ENCODE measurements at places on chromosomes 12 and 14.

DNA sequence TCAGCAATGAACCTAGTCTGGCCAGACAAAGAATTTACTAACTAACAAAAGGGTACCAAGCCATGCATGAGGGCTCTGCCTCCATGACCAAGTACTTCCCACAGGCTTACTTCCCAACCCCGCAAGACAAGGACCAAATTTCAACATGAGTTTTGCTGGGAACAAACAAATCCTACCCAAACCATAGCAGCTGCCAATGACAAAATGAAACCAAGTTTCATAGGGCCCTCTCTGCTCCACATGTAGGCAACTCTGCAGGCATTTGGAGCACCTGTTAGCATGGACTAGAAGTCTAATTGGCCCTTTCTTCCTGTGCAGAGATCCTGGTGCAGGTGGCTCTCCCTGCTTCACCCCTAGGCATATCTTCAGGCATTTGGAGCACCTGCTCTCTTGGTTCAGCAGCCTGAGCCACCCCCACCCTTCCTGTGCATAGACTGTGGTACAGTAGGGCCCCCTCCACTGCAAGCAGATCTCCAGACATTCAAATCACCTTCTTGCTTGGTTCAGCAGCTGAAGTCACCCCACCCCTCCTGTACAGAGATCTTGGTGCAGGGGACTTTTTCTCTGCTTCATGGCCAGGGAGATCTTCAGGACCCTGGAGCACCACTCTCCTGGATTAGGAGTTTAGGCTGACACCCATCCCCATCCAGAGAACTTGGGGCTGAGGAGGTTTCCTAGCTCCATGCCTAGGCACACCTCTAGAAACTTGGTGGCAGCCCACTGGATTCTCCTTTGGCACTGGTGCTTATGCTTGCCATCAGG lies 308.7 kb downstream of the RPAP3 start:
- no peak for DNase-seq

- DNase-seq = no peak
These were observed 29.5 kb upstream of the OSBPL8 start for GRCh38 chr12:76588881-76589565.

- DNase-seq = no peak
These were observed 452.8 kb downstream of the AACS start for GRCh38 chr12:125518074-125518473.

GRCh38 chr12:55899082-55899481 lies 28.6 kb downstream of the PYM1 start:
- DNase-seq = no peak

DNA sequence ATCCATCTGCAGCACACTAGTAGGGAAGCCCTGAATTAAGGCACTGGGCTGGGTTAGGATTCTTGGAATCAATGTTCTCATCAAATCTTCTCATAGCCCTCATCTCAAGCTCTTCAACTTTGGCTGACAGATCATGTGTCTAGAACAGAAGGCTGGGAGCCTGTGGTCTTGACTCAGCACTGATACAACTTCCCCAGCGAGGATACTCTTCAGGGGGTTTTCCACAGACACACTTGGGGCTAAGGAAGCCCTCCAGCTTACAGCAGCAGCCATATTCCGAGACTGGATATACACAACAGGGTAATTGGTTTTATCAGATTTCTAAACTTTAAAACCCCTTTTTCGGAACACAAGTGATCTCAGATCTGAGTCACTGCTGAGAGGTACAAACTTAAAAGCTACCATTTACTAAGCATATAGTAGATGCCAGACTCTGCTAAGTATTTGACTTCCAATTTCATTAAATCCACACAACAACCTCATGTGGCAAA lies 3.5 kb downstream of the FMNL3 start:
- DNase-seq = peak; percentile 34

- no peak for DNase-seq
These were observed 88.4 kb downstream of the BCAT1 start for GRCh38 chr12:24860546-24860945.

DNA sequence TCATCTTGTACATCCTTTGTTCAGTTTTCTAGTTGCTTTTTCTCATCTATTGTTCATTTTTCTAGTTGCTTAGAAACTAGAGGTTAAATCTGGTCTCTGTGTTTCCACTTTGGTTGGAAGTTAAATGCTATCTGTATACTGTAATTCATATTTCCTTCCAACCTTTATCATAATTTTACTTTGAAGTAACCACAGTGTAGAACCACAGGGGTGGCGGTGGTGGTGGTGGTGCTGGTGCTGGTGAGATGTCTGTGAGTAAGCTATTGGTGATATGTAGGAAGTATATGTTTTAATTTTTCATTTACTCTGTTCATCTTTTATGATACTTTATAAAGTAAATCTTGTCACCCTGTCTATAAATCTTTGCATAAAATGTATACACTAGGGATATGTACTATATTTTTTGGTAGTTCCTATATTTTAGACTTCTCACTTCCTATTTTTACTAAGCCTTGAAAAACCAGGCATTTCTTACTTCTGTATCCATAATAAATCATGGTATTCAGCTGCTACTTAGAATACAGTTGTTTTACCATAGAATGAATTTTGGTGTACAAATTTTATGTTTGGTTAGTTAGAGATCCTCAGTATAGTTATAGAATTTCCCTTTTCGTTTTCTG lies 31.9 kb downstream of the CCDC91 start:
- DNase-seq = peak; percentile 60

DNA sequence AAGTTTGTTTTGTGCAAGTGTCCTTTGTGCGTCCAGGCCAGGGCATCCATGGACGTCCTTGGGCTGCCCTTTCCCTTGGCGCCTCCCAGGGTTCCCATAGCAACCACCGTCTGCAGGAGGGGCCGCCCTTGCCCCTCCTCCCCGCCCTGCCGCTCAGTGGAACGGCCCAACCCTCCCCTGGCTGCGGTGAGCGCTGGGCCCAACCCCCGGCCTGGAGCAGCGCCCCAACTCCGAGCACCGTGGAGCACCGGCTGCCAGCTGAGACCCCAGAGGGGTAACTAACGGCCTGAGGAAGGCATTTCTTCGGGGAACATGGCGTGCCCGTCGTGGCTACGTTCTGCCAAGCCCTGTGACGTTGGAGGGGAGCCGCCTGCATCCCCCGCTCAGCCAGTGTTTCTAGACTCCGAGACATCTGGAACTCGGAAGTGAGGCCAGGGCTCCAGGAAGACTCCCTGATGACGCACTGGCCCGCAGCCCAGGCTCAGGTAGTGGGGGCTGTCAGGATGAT lies 5.3 kb upstream of the ACACB start:
- DNase-seq = peak; percentile 17

DNA sequence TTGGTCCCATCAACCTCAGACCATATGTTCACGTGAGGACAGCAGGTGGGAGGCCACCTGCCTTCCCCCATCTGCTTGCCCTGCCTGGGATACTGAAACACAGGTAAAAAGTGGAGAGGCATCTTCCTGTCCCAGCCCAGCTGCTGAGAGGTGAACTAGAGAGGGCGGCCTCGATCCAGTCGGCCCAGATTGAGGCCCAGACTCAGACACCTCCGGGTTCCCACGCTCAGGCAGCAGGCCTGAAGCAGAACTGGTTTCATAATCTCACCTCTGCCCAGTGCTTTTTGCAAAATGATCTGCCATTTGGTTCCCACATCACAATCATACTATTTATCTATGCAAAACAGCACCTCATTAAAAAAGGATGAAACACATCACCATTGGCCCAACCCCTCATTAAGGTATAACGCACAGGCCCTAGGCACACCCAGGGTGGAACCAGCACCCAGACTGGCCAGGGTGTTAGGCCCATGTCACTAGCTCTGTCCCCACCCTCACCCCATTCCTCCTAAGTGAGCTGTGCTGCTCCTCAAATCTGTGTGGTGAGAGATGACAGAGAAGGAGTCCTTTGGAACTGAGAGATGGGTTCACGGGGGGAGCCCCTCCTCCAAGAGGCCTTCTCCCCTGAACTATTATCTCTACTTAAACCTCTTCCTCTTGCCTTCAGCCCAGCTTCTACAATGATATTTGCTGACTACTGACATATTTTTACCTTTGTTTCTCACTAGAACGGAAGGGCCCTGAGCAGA lies 81.1 kb downstream of the ZFP36L1 start:
- no peak for DNase-seq

GRCh38 chr12:70774055-70774454 lies 136.8 kb upstream of the PTPRB start:
- no peak for DNase-seq

DNA sequence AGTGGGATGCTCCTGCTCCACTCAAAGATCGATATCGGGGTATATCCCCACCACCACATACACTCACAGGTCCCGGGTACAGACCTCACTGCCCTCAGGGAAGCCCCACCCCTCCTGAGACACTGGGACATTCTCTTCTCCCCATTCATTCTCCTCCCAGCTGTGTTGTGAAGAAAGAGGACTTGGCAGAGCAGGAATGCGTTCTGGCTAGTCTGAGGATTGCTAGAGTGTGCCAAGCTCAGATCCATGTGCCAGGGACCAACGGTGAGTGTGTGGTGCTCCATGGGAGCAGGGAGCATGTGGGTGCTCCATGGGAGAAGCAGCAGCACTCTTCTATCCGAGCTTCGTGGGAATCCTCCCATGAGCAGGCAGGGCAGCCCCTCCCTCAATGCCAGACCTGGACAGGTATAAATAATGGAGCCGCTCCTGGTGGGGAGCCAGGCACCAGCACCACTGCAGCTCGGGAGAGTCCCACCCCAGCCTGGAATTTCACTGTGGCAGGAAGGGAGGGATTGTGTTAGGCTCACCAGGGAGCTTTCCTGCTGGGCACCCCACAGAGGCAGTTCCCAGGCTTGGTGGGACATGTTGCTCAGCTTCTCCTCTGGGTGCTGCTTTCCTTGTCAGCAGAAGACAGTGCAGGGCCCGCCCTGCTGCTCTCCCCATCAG lies 2.3 kb upstream of the KRT5 start:
- no peak for DNase-seq
